NCI-H69 (cell line): ENCODE measurements at places on chromosomes 3 and 15.
A peak's percentile ranks its signal among the peaks of the same experiment; 100 is the strongest.

GRCh38 chr15:63412551-63412950, 30.9 kb upstream of the CA12 start:
- no peak for DNase-seq

- DNase-seq: no peak
Observed at GRCh38 chr3:74055061-74055460, 430.3 kb upstream of the PDZRN3 start.

DNA sequence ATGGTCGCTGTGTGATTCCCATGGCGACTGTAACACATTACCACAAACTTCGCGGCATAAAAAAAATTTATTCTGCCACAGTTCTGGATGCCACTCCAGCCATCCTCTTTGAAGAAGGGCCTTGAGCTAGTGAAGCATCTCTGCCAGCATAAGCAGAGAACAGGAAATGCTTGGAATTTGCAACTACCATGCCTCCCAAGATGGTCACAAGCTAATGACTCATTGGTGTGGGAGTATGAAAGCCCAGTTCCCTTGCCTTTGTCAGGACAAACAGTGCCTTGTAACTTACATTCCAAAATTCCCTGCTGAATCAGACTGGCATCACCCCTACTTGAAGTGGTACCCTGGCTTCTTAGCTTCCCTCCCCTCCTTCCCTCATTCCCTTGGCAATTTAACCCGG, 129.7 kb downstream of the PROS1 start:
- no peak for DNase-seq

DNA sequence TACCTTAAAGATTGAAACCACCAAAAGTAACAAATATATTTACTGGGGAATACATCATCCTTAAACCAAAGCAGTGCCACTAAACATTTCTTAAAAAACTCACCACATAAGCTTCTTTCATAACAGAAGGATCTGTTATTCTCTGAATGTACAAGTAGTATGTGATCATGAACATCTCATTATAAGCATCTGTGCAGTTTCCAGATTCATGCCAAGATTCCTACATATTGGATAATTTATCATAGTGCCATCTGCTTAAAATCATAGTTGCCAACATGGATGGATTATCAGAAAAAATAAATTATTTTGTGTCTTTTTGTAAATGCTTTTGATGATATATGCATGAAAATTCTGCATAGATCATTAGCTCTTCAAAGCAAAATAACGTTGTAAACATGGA, 21.8 kb upstream of the BCHE start:
- DNase-seq: no peak

DNA sequence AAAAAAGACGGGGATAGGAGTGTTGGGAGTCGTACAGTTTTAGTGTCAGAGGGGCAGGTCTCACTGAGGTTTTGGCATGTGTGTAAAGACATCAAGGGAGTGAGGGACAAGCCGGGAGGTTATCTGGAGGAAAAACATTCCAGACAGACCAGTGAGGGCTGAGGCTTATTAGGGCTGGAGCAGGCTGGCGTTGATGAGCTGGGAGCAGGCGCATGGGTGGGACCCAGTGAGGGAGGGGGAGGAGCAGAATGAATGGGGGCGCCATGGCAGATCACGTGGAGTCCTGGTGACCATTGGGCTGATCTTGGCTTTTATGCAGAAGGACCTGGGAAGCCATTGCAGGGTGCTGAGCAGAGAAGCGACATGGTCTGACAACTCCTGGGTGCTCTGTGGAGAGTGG, 180.2 kb downstream of the SLCO3A1 start:
- no peak for DNase-seq

GRCh38 chr15:90013503-90013937, 12.4 kb downstream of the ZNF710 start:
- no peak for DNase-seq

- DNase-seq: peak; percentile 3
Observed at GRCh38 chr3:150447631-150448465, 39.8 kb downstream of the TSC22D2 start.

DNA sequence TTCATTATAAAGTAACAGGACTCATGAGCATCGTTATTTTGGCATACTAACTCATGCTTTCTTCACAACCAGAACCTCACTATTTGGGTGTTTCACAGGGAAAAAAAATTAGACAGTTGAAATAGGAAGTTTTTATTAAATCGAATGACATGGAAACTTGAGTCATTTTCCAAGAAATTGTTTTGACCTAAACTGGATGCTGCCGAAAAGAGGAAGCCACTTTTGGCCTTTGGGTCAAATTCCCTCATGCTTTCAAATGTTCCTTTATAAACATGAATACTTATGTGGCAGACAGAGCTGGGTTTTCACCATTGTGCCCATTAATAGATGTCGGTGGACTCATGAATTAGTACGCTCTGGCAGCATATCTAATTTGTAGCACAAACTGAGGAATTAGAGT, 224.9 kb downstream of the MCTP2 start:
- no peak for DNase-seq

GRCh38 chr3:17081520-17081919, 196.8 kb downstream of the PLCL2 start:
- DNase-seq: no peak

DNA sequence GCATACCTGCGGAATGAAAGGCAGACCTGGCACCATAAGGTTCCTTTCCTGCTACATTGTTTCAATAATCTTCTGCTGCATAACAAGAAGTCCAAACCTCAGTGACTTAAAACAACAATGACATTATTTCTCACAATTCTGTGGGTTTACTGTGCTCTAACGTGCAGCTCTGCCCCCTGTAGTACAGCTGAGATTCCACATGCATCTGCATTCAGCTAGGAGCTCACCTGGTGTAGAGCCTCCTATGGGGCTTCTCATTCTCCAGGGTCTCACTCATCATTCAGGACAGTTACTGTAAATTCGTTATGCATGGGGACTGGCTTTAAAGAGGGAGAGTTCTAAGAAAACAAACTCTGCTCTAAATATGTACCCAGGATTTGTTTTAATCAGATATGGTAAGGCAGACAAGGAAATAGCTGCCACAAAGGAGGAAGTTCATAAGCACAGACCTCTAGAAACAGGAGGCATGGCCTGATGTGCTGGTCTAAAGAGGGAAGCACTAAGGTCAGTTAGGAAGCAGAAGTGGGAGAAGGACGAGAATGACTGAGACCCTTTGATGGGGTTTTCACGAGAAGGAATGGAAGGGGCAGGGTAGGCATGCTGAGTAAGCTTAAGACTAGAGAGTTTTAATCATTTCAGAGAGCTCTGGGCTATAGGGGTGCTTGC, 347.0 kb downstream of the NEK10 start:
- DNase-seq: no peak

DNA sequence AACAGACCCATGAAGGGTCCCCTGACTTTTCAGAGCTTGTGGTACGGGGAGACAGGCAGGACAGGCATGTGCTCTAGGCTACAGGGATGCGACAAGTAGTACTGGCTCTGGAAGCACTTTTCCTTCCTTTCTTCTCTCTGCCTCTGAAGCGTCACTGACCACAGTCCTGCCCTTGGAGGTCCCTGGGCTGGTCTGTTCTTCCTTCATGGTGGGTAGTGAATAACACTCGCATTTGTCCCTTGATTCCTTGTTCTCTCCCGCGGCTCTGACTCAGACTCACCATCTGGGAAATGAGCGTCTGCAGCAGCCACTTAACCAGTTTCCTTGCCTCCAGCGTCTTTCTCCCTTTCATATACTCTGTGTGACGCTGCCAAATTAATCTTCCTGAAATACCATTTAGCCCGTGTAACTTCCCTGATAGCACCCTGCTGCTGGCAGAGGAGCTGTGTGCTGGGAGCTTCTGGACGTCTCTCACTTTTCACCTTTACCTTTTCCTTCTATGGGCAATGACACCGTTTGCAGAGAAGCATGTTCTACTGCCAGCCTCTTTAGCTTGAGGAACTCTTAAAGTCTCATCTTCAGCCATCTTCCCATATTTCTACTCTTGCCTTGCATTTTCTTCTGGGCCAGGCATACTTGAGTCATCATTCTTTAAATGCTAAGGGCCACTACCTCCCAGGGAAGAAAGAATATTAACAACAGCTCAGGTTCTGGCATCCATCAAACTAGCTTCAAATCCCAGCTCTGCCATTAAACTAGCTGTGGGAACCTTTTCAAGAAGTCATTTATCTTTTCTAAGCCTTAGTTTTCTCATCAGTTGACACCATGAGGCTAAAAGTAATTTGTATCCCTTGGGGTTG, 33.6 kb downstream of the TMEM45A start:
- DNase-seq: peak; percentile 92

DNA sequence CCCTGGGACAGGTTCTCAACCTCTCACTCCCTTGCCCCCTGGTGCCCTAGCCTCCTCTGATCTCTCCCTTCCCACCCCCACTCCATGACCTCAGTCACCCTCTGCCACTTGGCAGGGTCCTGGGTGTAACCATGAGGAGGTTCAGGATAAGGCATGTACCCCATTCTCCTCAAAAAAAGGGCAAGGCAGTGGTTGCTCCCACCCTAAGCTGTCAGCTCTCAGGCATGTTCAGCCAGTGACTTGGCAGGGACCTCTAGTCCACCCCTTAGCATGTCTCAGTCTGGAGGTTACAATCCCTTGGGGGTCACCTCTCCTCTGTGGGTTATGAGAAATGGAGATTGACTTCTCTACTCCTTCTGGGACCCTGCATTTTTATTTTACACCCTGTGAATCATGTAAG, 11.0 kb upstream of the BOC start:
- no peak for DNase-seq

DNA sequence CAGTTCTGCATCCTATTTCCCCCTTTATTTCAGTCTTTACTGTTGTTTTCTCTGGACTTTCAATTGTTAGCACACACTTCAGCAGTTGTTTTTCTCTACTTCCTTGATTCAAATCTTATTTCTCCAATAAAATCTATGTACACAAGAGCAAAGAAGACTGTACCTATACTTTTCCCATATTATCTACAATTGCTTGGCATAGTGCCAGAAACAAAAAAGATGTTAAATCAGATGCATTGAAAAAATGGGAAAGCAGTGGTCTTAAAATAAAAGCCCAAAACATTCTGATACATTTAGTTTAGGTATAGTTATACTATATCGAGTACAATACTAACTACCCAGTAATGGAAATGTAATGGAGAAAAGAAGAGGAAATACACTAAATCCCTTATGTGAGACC, 265.1 kb downstream of the UBE2E2 start:
- no peak for DNase-seq

DNA sequence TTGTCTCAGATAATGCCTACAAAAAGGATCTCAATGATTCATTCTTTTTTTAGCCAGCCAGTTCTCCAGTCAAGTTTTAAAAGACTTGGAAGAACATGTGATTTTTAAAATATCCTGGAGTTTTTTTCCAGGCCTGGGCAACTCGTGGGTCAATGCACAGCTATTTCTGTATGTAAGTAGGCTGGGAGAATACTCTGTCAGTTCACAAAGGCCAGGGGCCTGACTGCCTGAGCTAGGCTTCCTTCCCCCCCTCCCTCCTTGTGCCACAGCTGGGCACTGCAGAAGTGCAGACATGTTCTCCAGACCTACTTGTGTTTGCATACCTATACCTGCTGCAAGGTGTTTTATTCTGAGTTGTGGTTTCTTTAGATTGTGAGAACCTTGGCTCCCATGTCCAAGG, 43.7 kb downstream of the CTDSPL start:
- DNase-seq: peak; percentile 1

DNA sequence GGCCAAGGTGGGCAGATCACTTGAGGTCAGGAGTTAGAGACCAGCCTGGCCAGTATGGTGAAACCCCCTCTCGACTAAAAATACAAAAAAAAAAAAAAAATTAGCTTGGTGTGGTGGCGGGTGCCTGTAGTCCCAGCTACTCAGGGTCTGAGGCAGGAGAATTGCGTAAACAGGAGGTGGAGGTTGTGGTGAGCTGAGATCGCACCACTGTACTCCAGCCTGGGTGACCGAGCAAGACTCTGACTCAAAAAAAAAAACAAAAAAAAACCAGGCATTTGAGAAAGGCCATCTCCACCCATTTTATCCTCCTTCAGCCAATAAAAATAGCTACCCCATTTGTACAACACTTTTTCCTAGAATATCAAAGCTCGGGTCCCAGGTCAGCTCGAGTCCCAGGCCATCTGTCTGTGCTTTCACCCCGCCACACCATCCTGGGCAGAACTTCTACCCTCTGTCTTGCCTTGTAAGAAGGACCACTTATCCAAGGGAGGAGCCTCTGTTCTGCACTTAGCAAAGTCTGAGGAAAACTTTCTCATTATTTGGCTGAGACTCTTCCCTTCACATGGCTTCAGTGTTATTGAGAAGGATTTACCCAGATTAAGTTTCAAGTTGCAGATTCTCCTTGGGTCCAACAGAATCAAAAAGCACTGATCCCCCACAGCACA, 99.1 kb downstream of the MESD start:
- DNase-seq: no peak

DNA sequence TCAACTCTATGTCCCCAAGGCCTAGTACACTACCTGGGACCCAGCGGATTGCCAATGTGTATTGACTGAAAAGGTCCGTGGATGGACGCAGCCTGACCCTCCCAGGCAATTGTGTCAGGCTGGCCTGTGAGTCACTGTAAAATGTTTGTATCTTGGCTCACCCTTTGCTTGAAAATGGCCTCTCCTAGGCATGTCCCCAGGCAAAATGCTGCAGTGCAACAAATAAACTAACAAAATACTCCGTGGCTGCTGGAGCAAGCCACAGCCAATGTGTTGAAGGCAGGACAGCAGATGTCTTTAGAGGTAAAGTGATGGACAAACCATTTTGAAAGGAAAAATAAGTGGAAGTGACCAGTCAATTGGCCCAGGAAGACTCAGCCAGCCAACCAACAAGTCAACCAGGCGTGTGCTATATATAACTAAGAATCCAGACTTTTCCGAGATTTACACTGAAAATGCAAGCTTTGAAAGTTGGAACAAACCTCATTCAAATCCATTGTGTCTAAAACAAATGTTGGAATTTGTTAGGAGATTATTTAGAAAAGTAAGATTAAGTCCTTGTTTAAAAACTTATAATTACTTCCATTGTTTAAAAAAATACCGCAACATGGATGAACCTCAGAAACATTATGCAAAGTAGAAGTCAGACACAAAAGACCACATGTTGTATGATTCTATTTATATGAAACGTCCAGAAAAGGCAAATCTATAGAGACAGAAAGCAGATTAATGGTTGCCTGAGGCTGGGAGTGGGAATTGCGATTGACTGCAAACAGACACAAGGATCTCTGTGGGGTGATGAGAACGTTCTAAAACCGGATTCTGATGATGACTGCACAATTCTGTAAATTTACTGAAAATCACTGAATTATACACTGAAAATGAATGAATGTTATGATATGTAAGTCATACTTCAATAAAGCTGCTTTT, 191.2 kb downstream of the TLE3 start:
- DNase-seq: no peak

GRCh38 chr3:129474984-129475804, 35.2 kb downstream of the IFT122 start:
- no peak for DNase-seq

DNA sequence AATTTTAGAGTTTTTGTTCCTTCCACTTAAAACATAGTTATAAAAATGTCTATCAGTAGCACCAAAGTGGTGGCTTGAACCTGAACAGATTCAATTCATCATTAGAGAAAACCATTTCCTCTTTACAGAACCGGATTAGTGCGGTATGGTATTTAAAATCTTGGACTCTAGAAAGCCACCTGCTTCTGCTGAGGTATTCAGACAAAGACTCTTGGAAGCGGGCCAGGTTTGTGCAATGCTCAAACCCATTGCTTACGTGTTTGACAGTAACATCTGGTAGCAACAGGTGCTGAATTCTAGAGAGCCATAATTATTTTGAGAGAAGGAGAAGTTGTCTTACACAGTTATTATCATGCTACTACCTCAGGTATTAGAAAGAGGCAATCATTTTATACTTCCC, 290.5 kb downstream of the NAALADL2 start:
- peak; percentile 100 for DNase-seq
